ENCODE measurements at places on chromosomes 16 and 17. TPM values are rescaled to one million over a fixed set of nuclear protein-coding genes. Genes with fewer than 3 reads are reported as not detected.

DNA sequence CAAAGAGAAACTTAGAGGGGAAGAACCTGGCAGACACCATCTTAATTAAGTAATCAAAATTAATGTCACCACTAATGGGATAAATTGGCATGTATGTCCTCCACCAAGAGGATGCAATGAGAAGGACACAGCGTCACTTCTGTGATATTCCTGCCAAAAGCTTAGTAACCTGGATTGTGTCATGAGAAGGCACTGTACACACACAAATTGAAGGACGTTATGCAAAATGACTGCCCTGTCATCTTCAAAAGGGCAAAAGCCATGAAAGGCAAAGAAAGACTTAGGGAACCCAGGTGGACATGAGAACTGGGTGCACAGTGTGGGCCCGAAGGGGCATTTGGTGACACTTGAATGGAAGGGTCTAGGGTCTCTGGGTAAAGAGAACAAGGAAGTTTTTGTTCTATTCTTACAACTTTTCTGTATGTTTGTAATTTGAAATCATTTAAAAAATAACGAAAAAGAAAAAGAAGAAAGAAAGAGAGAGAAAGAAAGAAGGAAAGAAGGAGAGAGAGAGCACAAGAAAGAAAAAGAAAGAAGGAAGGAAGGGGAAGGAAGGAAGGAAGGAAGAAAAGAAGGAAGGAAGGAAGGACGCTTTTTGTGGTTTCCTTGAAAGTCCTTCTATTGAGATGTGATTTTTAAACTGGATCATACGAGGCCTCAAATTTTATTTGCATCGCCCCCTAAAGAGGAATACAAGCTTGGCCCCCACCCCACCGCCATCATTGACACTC, 4.0 kb upstream of the APOH start:
- H3K27ac ChIP-seq = no peak overlapping the region
- H3K4me3 ChIP-seq = no peak overlapping the region
- H3K4me1 ChIP-seq = peaks cover 24% of the 10 kb centered on the region
- no peaks in the 10 kb centered on the region for H3K36me3 ChIP-seq

DNA sequence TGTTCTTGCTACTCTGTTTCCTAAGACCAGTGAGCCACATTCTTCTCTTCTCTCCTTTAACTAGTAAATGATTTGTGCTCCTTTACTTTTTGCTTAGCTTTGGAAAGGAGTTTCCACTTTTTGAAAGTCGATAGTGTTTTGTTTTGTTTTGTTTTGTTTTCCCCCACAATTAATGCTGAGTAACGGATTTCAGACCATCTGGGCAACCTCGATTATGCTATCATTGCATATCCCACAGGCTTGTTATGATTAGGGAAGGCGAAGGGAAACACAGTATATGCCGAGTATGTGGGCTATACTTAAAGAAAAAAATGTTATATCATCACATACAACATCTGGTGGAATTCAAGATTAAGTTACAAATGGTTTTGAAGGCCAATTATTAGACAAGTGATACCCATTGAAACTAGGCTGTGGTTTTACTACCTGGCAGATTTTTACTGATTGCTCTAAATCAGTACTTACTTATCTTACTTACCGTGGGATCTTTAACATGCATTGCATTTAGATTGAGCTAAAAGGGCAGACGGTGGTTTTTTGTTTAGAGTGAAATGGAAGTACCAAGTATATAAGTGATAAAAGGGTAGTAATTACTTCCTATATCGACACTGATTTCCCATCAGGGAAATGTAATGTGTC, 361.3 kb upstream of the SOX9 start:
- no peak for DNase-seq
- no peak overlapping the region for H3K4me3 ChIP-seq
- no peaks in the 10 kb centered on the region for H3K27me3 ChIP-seq
- no peak overlapping the region for H3K27ac ChIP-seq
- no peaks in the 10 kb centered on the region for H3K36me3 ChIP-seq

GRCh38 chr17:55576996-55577586, 65.8 kb upstream of the SMIM36 start:
- H3K4me3 ChIP-seq = no peak overlapping the region
- no peaks in the 10 kb centered on the region for H3K36me3 ChIP-seq
- DNase-seq = no peak
- H3K27me3 ChIP-seq = no peaks in the 10 kb centered on the region

GRCh38 chr16:30372038-30372712, 1.9 kb upstream of the TBC1D10B start:
- DNase-seq = peak; percentile 44
- H3K27me3 ChIP-seq = no peaks in the 10 kb centered on the region
- peaks cover 15% of the 10 kb centered on the region for H3K4me1 ChIP-seq
- H3K27ac ChIP-seq = peak overlapping the region; percentile 10

Gene FBXL16
- polyA plus RNA-seq = 4.8 TPM

GRCh38 chr16:2856061-2856670, 1.8 kb downstream of the PRSS22 start:
- no peak overlapping the region for H3K4me3 ChIP-seq
- H3K27me3 ChIP-seq = no peaks in the 10 kb centered on the region
- no peak overlapping the region for H3K27ac ChIP-seq
- no peaks in the 10 kb centered on the region for H3K36me3 ChIP-seq
- DNase-seq = peak; percentile 71

- no peaks in the 10 kb centered on the region for H3K36me3 ChIP-seq
- no peak for DNase-seq
- no peak overlapping the region for H3K4me3 ChIP-seq
- H3K27ac ChIP-seq = no peak overlapping the region
- H3K27me3 ChIP-seq = no peaks in the 10 kb centered on the region
Measured at GRCh38 chr17:45426561-45426960, 6.1 kb downstream of the ARHGAP27 start.

- H3K4me1 ChIP-seq = peaks cover 23% of the 10 kb centered on the region
- H3K27ac ChIP-seq = peak overlapping the region; percentile 91
- DNase-seq = no peak
- H3K4me3 ChIP-seq = no peak overlapping the region
- no peaks in the 10 kb centered on the region for H3K36me3 ChIP-seq
Measured at GRCh38 chr17:42803074-42803883, 4.6 kb downstream of the CNTD1 start.

DNA sequence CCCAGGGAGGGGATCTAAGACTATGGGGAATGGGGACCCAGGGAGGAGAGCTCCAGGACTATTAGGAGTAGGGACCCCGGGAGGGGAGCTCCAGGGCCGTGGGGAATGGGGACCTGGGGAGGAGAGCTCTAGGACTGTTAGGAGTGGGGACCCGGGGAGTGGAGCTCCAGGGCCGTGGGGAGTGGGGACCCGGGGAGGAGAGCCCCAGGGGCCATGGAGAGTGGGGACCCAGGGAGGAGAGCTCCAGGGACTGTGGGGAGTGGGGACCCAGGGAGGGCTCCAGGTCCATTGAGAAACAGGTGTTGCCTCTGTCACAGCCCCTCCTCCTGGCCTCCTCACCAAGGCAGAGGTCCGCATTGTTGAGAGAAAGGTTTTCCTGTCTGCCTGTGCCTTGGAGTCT, 16.0 kb downstream of the MPRIP start:
- peaks cover 19% of the 10 kb centered on the region for H3K4me1 ChIP-seq
- DNase-seq = no peak
- H3K36me3 ChIP-seq = no peaks in the 10 kb centered on the region
- H3K27ac ChIP-seq = no peak overlapping the region
- no peak overlapping the region for H3K4me3 ChIP-seq
- H3K27me3 ChIP-seq = no peaks in the 10 kb centered on the region

All from pancreas (tissue), 10 donors.